ENCODE measurements at places on chromosomes 4 and X.

DNA sequence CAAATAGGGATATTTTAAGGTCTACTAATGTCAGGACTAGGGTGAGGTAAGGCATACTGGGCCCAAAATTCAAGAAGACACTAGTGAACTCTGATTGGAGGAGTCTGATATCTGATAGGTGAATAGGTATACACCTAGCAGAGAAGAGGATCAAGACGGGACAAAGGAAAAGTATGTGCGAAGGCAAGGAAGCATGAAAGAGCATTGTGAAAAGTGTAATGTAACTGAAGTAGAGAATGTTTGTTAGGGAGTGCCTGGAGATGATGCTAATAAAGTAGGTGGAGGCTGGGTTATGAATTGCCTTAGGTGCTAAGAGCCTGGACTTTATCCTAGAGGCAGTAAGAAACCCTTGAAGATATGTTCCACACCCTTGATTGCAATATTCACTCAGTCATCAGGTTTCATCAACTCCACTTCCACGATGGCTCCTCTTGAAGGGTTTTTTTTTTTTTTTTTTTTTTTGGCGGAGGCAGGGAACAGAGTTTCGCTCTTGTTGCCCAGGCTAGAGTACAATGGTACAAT is 49.9 kb upstream of the XIAP start:
- DNase-seq: no peak

DNA sequence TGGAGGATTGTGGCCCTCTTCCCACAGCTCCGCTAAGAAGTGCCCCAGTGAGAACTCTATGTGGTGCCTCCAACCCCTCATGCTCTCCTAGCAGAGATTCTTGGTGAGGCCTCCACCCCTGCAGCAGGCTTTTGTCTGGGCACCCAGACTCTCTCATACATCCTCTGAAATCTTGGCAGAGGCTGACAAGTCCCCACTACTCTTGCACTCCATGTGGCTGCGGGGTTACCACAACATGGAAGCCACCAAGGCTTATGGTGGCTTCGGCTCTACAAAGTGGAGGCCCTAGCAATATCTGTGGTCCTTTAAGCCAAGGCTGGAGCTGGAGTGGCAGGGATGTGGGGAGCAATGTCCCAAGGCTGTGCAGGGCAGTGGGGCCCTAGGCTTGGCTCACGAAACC is 255.2 kb downstream of the COX7B2 start:
- no peak for DNase-seq

GRCh38 chrX:37896511-37896890 is 49.1 kb upstream of the DYNLT3 start:
- no peak for DNase-seq

- no peak for DNase-seq
These were observed 108.8 kb downstream of the SPRY1 start for GRCh38 chr4:123505095-123506010.

- DNase-seq: no peak
These were observed 4.2 kb upstream of the AKAP17A start for GRCh38 chrX:1587161-1587560.

DNA sequence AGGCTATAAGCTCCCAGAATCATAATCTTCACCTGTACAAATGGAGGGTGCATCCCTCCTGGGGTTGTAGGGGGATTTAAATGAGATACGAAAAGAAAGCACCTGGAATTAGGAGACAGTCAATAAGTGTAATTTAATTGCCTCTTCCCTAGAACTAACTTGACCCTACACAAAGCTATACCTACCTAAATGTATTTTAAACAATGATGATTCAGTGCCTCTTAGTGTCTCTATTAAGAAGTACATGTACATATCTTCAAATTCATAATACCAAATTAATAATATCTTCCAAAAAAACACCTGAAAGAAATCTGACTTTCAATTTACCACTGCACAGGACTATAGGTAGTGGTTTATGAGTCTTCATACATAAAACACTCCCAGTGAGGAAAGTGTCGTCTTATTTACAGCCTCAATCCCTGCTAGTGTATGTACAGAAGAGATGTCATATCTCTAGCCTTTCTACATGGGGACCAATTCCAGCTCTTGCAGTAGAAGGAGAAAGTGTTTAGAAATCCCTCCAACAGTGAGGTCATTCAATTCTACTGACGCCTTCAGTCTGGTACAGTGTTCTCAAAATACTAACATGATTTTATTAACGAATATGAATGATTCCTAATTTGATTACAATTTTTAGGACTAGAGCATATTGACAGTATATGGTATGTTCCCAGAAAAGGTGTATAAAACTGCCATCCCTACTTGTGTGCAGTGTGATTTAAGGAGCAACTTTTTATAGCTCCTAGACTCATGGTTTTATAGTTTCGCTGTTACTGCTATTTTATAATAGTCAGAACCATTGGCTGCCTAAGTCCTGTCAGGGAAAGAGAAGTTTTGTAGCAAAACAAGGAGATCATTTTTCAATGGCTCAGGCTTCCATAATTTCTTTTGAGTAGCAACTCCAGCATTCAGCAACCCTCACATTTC is 282.7 kb downstream of the UNC5C start:
- no peak for DNase-seq

DNA sequence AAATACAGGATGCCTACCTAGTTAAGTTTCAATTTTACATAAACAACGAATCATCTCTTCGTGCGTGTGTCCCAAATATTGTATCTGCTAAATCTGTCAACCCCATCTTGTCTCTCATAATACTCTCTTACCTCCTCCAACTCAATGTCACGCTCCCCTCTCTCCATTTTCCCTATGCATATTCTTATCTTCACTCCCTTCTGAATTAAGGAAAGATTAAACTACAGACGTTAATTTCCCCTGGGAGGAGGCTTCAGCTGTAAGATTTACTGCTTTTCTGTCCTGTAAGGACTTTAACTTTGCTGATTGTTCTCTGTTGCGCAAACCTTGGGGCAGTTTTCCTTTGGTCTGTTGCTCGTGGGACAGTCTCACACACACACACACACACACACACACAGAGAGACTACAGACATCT is 455 bp upstream of the ABCB7 start:
- no peak for DNase-seq

- DNase-seq: no peak
These were observed 2.3 kb downstream of the TBC1D1 start for GRCh38 chr4:37893164-37893563.

DNA sequence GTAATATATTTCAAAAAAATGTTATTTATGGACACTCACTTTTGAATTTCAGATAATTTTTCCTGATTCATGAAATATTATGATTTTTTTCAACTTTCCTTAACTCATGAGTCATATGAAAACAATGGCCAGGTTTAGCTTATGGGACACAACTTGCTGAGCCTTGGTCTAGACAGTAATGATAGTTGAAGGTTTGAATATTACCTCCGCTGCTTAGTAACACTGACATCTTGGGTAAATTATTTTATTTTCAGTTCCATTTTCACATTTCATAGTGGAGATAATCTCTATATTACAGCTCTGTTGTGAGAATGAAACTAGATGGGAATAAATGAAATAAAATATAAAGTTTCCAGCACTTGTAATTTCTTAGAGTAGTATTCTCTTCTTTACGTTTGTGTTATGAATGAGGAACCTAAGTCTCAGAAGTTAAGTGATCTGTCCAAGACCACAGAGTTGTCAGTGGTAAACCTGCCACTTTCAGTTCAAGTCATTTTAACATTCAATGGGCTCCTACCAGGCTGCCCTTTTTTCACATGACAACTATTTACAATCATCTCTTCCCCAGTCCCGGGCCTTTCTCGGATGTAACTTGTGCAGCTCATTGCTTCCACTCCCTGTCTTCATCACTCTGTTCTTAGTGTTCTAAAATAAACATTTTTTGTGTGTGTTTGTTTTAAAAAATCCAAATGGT is 46.8 kb upstream of the GC start:
- DNase-seq: no peak

DNA sequence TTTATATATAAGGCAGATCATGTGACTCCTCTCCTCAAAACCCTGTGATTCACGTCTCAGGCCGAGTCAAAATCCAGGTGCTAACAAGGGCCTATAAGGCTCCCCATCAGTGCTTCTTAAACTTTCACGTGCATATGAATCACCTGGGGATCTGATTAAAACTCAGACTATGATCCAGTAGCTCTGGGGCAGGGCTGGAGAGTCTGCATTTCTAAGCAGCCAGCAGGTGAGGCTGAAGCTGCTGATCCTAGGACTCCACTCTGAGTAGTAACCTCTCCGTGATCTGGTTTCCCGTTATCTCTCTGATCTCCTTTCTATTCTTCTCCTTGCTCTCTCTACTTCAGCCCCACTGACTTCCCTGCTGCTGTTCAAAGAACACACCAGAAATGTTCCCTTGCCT is 252.4 kb upstream of the RPS6KA3 start:
- DNase-seq: no peak

DNA sequence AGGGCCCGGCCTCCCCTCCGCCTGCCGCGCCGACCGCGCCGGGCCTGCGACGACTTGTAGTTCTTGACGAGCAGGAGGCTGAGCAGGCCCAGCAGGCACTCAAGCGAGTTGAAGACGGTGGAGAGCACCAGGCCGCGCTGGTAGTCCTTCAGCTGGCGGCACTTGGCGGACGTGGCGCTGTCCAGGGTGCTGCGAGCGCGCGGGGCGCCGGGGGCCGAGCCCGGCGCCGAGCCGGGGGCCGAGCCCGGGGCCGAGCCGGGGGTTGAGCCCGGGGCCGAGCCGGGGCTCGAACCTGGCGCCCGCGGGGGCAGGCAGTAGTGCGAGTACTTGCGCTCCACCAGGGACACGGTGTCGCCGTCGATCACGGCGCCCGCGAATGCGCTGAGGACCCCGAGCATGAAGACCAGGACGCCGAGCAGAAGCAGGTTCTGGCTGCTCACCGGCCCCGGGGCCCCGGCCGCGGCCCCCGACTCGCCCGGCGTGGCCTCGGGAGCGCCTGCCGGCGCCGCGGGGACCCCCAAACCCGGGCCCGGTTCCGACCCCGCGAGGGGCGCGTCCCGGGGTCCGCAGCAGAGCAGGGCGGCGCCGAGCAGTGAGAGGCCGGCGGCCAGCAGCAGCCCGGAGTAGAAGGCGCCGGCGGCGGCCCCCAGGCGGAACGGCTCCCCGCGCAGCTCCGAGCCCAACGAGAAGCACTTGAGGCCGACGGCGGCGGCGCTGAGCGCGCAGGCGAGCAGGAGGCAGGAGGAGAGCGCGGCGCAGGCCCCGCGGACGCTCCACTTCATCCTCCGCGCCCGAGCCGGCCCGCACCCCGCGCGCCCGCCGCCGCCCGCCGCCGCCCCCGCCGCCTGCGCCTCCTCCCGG is 584 bp downstream of the TMEM271 start:
- no peak for DNase-seq

GRCh38 chrX:136629084-136629750 is 18.7 kb upstream of the CD40LG start:
- DNase-seq: no peak

DNA sequence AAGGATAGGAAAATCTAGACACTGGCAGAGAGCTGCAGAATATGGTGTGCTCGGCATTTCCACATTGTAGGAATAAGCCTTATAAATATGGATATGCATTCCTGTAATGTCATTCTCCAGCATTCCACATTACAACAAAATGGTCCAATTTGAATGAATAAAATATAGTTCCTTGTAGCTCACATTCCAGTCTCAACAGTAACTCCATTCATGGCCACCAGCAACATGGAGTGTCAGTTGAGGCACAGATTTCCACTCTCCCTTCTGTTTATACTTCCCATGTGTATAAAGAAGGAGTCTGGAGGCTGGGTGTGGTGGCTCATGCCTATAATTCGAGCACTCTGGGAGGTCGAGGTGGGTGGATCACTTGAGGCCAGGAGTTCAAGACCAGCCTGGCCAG is 84.5 kb downstream of the AASDH start:
- DNase-seq: no peak

DNA sequence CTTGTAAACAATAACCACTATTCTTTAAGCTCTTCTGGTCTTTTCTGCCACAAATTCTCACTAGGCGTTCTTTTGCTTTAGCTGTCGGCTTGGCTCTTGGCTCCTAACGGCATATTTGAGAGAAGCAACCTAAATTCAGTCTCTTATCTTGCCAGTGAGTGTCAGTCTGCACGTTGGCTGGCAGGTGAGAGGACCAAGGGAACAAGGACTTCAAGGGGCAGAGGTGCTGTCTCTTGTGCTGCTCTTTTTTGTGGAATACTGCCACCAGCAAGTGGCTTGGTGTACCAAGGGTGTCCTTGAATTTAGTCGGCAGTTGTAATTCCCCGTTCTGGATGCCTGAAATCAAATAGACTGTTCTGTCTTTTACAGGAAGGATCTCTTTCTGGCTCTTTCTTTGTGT is 77.8 kb upstream of the SLC4A4 start:
- DNase-seq: no peak

DNA sequence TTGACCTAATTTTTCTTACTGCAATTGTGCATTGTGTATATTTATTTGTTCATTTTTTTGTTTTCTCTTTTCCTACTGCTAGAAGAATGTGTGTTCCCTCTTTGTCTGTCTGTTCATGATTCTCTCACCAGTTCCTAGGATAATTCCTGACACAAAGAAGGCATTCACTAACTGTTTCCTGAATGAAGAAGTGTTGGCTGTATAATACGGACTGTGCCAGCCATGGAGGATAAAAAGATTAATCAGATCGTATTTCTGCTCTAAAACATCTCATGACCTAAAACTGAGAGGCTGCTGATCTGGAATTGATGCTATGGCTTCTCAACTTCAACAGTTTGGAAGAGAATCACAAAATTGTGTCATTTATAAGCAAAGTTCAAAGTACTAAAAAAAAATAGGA is 563.1 kb upstream of the FRG1 start:
- DNase-seq: no peak

DNA sequence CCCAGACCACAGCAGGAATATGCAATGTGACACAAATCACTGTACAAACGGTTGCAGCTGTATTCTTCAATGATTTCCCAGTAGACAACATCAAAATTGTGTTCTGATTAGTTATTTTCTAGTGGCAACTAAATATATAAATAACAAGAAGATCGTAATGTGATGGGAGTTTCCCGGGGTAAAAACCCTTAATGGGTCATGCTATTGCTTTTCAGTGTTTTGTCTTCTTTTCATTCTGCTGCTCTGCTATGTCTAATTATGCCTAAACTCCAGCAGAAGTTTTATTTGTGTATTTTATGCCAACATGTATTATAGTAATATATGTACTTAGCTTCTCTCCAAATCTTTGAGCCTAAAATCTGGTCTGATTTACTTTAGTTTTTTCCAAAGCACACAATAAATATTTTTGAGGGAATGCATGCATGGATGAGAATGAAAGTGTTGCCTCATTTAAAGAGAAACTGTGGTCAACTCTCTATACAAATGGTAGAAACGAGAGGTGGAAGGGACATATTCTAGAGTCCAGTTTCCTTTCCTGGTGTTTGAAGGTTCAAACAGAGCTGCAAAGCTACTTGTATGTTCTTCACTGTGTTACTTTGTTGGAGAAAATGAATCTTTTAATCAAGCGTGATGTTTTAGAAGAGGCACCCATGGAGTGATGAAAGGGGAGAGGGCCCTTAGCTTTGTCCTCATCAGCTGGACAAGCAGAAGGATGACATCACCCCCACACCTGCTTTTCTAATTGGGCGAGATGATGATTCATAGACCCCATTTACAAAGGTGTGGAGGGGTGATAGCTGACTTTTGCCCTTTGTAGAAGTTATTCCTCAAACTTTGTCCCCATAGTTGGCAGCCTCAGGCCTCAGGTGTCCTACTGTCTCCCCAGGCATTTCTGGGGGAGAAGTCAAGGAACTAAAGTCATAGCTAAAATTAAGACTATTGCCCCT is 129.7 kb downstream of the FRAS1 start:
- no peak for DNase-seq

GRCh38 chr4:182863501-182863900 is 53.7 kb downstream of the DCTD start:
- no peak for DNase-seq

All from cerebellar nuclear complex (tissue), 1 donor.